ENCODE measurements at places on chromosomes 2 and 18.

GRCh38 chr2:215120401-215120800, 18.0 kb downstream of the ABCA12 start:
- no peak for DNase-seq

- DNase-seq, result no peak
Measured at GRCh38 chr2:237465515-237466148, 21.4 kb upstream of the MLPH start.

- DNase-seq, result no peak
Measured at GRCh38 chr2:675982-676646, 1.1 kb downstream of the TMEM18 start.

- DNase-seq, result no peak
Measured at GRCh38 chr2:98663511-98664090, 55.2 kb downstream of the UNC50 start.

DNA sequence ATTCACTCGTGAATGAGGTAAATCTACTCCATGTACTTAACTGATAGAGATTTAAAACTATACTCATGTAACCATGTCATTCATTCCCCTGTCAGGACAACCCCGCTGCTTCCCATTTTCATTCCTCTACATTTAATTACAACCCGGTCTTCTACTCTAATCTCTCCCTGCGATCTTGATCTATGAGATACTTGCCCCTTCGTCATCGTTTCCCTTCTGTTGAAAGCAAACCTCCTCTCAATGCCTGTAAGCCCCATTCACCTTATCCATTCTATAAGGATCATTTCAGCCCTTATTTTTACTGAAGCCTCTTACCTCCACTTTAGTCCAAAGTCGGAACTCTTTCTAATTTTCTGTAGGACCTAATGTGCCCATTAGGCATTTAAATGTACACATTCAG, 492.6 kb downstream of the DPP10 start:
- DNase-seq, result no peak

DNA sequence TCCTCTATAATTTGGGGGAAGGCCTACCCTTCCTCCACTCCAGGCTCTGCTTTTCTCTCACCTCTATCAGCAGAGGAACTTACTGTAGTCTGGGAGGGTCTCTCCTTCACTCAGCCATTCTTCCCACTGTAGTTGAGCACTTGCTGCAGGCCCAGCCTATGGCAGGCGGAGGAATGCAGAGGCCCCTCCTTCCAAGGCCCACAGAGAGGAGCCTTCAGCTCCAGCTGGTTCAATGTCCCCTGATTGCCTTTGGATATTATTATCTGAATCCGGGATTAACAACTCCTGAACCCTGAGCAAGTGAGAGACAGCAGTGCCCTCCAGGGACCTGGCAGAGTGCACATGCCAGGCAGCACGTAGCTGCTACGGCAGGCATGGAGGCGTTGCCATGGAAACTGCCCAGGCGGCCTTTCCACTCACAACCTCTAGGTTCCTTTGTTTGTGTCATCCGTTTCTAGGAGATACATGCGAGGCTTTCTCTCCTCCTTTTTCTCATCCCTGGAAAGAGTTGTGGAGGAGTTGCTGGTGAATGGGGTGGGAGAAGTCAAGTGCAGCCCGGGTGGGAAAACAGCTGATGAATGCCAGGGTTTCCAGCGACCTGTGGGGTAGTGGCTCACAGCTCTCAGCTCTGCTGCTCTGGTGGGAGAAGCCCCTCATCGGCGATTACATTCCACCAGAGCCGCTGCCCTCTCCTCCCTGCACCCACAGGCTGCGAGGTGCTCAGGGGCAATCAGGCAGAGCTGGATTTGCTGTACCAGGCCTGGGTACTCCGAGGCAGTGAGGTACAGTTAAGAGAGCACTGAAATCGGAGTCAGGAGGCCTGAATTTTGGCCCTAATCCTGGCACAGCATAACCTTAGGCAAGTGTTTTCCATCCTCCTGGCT, 55.3 kb upstream of the HK2 start:
- DNase-seq, result no peak

GRCh38 chr2:133097666-133098065, 427.7 kb upstream of the LYPD1 start:
- DNase-seq, result no peak

DNA sequence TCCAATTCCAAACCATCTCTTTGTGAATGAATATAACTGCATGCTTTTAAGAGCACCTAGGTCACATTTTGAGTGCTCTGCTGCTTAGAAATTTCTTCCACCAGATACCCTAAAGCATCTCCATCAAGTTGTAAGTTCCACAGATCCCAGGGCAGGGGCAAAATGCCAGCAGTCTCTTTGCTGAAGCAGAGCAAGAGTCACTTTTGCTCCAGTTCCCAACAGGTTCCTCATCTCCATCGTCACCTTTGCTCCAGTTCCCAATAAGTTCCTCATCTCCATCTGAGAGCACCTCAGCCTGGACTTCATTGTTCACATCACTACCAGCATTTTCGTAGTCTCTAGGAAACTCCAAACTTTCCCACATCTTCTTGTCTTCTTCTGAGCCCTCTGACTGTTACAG, 116.7 kb upstream of the ALKAL2 start:
- no peak for DNase-seq

DNA sequence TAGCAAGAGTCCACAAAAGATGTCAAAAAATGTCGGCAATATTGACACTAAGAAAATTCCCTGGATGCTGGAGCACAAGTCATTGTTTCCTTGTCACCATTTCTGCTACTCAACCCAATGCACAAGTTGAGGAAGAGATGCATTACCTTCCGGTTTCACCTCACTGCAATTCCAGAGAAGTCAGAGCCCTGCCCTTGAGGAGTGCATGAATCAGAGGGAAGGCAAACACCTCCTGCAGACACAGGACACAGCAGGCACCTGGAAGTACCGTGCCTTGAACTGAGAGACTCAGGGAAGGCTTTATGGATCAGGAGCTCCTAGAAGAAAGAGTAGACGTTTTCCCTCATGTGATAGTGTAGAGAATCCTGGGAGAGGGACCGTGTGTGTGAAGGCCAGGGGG, 62.7 kb upstream of the ARL4C start:
- no peak for DNase-seq

DNA sequence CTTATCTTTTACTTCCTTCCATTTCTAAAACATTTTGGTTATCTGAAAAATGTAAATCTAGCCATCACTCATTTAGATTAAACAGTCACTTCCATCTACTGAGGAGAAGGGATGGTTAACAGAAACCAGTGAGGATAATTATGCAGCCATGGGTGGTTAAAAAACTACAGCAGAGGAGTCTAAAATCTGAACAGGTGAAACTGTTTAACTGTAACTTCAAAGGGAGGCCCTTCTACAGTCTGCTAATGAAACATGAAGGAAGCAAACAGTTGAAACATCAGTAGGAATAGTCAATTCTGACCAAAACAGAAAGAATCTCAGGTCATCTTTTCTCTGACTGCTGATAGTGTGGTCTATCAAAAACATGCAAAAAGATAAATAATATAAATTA, 71.0 kb downstream of the DTNB start:
- no peak for DNase-seq

DNA sequence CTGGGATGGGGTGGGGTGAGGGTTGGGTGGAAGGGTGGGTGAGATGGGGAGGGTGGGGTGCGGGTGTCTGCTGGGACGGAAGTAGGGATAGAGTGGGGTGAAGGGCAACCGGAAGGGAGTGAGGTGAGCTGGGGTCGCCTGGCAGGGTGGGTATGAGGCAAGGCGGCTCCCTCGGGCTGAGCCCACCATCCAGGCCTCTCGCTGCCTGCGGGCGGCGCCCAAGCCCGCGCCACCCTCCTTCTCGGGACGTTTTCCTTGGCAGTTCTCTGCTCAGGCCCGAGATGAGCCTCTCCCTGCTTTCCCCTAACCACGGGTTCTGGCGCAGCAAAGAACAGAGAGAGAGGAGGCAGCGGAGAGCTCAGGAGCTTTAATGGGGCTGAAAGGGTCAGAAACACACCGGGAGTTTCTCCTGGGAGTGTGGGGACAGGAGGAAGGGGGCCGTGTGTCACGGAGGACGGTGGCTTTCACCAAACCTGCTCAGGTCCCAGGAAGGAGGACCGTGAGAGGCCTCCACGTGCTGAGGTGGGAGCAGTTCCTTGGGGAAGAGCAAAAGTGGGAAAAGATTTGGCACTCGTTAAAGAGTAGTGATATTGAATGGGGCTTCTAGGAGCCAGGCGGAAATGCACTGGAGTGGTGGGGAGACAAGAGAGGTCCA, 4.1 kb downstream of the FEV start:
- no peak for DNase-seq

- DNase-seq, result no peak
Measured at GRCh38 chr2:37301408-37301807, 23.2 kb downstream of the PRKD3 start.

All from effector CD8-positive, alpha-beta T cell (primary cell).